Chondrocyte (in vitro differentiated cells): ENCODE measurements at places on chromosomes 3 and 15. TPM values are rescaled to one million over a fixed set of nuclear protein-coding genes. Genes with fewer than 3 reads are reported as not detected.

UROC1 gene
- total RNA-seq, result 0.15 TPM in 1 of 3 replicates, not detected in the others

OR5K2 gene
- not detected in 3 replicates for total RNA-seq

ROBO1 gene
- 43.7 to 67.2 TPM (median 47.1 TPM) in 3 replicates for total RNA-seq

TRPM1 gene
- total RNA-seq, result not detected in 3 replicates

SPSB4 gene
- total RNA-seq, result 1.9 to 2.7 TPM (median 2.4 TPM) in 3 replicates

ACTRT3 gene
- 3.6 to 5.7 TPM (median 4.6 TPM) in 3 replicates for total RNA-seq

SLC24A5 gene
- total RNA-seq, result not detected in 3 replicates

THSD4 gene
- 3.4 to 3.5 TPM (median 3.4 TPM) in 3 replicates for total RNA-seq

IL17RC gene
- 20.8 to 26.4 TPM (median 21.3 TPM) in 3 replicates for total RNA-seq

ISLR gene
- total RNA-seq, result 49.6 to 143 TPM (median 53.3 TPM) in 3 replicates

SPINK8 gene
- total RNA-seq, result not detected in 3 replicates
